ENCODE measurements at places on chromosomes 6 and 20.

DNA sequence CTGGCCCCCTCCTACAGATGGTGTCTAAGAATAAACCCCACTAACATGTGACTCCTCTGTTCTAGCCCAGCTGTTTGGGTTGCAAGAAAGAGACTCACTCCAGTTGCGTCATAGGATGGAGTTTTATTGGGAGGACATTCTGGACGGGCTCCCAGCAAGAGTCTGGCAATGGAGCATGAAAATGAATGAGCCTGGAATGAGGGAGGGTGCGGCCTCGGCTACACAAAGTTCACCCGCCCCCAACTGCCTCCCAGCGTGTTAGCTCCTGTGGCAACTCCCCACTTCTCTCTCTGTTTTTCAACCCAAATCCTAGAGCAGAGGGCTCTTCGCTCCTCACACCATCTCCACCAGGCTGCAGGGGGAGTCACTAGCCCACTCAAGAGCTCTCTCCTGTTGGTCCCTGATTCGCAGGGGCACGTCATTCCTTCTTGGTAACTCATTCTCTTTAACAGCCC lies 5.1 kb upstream of the ADAM33 start:
- peaks cover 16% of the 10 kb centered on the region for H3K4me1 ChIP-seq
- H3K27ac ChIP-seq, result peak overlapping the region; percentile 62
- no peak overlapping the region for H3K4me3 ChIP-seq
- H3K36me3 ChIP-seq, result no peaks in the 10 kb centered on the region
- H3K27me3 ChIP-seq, result peaks cover 2% of the 10 kb centered on the region
- DNase-seq, result peak; percentile 94

DNA sequence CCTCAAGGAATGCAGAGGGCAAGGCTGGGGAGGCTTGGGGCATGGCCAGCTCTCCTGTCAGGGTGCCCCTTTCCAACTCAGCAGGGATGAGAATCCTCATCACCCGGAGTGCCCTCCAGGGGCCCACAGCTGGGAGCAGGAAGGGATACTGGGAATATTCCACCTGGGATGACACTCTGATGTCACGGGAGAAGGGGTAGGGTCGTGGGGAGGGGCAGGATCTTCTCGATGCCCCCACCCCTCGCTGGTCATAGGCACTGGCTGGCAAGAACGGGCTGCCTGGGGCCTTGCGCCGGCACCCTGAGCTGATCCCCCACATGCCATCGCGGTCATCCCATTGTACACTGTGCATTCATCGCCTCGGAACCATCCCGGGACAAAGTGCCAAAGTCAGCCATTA lies 10.6 kb upstream of the NXT1 start:
- no peaks in the 10 kb centered on the region for H3K4me1 ChIP-seq
- peaks cover 13% of the 10 kb centered on the region for H3K27me3 ChIP-seq
- H3K36me3 ChIP-seq, result no peaks in the 10 kb centered on the region
- no peak overlapping the region for H3K27ac ChIP-seq
- no peak for DNase-seq

DNA sequence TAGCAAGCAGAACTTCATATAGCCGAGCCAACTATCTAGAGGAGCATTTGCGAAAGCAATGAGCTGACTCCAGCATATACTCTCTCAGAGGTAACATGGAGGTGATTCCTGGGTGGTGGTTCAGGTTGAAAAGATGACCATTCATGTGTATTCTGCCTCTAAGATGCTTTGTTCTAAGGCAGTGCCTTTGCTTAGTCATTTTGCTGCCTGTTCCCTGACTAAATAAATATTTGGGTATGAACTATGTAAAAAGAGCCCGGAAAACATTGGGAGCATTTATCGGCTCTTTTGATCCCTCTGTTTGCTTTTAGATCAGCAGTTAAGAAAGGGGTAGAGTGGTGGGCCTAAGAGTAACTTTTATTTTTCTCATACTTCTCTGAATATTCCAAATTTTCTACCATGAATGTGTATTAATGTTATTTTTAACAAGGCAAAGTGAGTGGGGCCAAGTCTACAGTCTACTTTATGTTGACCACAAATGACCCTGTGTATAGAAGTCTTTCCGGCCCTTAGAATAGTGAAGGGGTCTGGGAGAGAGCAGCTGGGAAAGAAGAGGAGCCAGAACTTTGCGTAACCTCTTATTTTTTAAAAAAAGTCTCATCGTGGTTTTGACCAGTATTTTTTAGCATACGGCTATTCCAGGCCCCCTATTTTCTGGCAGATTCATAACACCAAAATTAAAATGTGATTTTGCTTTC lies 206.5 kb upstream of the EYA4 start:
- DNase-seq, result no peak
- no peaks in the 10 kb centered on the region for H3K4me1 ChIP-seq
- no peak overlapping the region for H3K4me3 ChIP-seq
- no peaks in the 10 kb centered on the region for H3K36me3 ChIP-seq
- H3K27me3 ChIP-seq, result no peaks in the 10 kb centered on the region

- no peaks in the 10 kb centered on the region for H3K4me1 ChIP-seq
- no peaks in the 10 kb centered on the region for H3K36me3 ChIP-seq
These were observed 1374.4 kb upstream of the GJE1 start for GRCh38 chr6:140758169-140758877.

DNA sequence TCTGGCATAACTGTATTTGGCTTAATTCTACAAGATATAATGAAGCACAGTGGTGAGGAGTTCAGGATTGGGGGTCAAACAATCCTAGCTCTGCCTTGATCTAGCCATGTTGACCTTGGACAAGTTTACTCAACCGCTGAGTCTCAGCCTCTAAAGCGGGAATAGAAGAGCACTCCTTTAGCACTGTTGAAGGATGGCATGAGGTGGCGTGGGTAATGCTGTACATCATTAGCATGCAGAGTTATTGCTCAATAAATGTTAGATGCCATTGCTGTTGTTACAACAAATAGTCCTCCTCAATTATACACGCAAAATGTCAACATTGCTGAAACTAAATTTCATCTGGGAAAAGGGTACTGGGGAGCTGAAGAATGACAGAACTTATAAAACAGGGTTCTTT lies 78.6 kb downstream of the KIF13A start:
- no peaks in the 10 kb centered on the region for H3K27me3 ChIP-seq
- peak overlapping the region; percentile 73 for H3K27ac ChIP-seq
- peaks cover 25% of the 10 kb centered on the region for H3K4me1 ChIP-seq
- H3K4me3 ChIP-seq, result no peak overlapping the region
- no peak for DNase-seq

- H3K36me3 ChIP-seq, result peaks cover 57% of the 10 kb centered on the region
- no peaks in the 10 kb centered on the region for H3K27me3 ChIP-seq
- H3K4me1 ChIP-seq, result peaks cover 4% of the 10 kb centered on the region
- no peak overlapping the region for H3K4me3 ChIP-seq
- H3K27ac ChIP-seq, result no peak overlapping the region
These were observed 3.2 kb upstream of the DEF6 start for GRCh38 chr6:35294308-35294945.
